ENCODE measurements at places on chromosomes 5 and 9. TPM values are rescaled to one million over a fixed set of nuclear protein-coding genes. Genes with fewer than 3 reads are reported as not detected.

NOP16 gene
- 5.2 TPM for total RNA-seq

KCNV2 gene
- total RNA-seq = not detected

PCDHA6 gene
- 3.0 TPM for total RNA-seq

SURF6 gene
- 19.9 TPM for total RNA-seq

DBH gene
- not detected for total RNA-seq

LCN15 gene
- total RNA-seq = not detected

MATR3 gene
- 433 TPM for total RNA-seq

RAPGEF6 gene
- 43.0 TPM for total RNA-seq

CD72 gene
- 1.3 TPM for total RNA-seq

SOHLH1 gene
- 0.99 TPM for total RNA-seq

SHOC1 gene
- not detected for total RNA-seq

OR1Q1 gene
- total RNA-seq = not detected

ADAMTSL1 gene
- 31.5 TPM for total RNA-seq

AIF1L gene
- 52.5 TPM for total RNA-seq
